T-helper 22 cell (primary cell): ENCODE measurements at places on chromosomes 5 and 9.

- DNase-seq: no peak
These were observed 968 bp upstream of the KDM3B start for GRCh38 chr5:138351517-138351916.

DNA sequence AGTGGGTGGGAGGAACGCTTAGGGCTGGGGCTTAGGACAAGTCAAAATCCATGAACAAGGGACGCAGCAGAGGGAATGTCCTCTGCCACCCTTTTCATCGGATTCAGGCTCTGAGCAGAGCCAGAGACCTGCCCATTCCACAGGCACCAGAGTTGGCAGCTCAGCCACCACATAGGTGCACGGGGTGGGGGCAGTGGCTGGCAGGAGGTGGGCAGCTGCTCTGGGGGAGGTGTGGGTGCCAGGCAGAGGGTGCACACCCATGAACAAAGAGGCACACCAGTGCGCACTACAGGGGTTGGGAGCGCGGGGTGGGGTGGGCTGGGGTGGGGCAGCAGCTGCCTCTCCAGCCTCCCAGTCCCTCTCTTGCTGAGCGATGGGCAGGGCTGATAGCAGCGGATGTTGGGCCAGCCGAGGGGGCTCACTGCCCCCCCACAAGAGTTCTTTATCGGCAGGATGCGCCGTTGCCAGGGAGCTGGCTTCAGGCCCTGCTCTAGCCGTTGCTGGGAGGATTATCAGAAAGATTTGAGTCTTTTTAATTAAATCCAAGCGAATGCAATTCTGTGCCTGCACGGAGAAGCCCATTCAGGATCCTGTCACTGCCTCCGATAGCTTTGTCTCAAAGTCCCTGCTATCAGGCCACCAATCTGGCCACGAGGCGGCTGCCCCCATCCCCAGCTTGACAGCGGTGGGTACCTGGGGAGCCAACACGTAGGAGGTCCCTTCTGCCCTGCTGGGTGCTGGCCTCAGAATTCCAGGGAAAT, 64.3 kb upstream of the LMX1B start:
- no peak for DNase-seq

- no peak for DNase-seq
These were observed 47.4 kb upstream of the FAM120AOS start for GRCh38 chr9:93500571-93501298.

- DNase-seq: no peak
These were observed 422.4 kb downstream of the IRX1 start for GRCh38 chr5:4018007-4018406.

DNA sequence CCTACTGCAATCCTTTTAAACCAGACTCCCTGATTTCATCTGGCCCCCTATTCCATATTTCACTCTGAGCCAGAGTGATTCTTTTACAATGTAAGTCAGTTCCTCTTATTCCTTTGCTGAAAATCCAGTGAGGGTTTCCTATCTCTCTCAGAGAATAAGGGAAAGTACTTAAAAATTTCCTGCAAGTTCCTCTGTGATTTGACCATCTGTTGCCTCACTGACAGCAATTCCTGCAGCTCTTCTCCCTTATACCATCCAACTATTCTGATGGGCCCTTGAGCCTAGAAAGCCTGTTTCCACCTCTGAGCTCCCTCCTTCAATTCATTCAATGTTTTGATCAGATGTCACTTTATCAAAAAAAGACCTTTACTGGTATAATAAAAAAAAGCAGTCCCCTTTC, 317.1 kb upstream of the CCNH start:
- DNase-seq: no peak

DNA sequence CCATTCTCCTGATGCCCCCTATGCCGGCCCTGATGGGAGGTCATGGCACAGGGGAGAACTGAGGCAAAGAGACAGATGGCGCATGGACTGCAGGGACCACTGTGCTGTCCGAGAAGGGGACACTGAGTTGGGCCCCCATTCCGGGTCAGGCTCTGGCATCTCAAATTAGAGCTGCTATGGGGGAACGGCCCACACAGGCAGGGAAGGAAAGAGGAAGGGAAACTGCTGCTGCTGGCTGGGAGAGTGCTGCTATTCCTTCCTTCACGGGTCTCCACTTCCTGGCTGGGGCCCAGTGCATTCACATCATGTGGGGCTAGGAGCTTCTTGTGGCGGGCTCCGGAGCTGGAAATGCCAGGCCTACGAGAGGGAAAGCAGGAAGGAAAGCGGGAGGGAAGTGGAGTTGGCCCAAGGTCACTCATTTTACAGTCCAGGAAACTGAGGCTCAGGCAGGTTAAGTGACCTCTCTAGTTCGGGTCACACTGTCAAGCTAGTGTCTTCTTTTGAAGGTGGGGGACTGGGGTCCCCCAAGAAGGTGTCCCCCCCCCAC, 1.3 kb upstream of the CARD19 start:
- no peak for DNase-seq

- no peak for DNase-seq
These were observed 145.5 kb downstream of the PAX5 start for GRCh38 chr9:36888551-36888950.

DNA sequence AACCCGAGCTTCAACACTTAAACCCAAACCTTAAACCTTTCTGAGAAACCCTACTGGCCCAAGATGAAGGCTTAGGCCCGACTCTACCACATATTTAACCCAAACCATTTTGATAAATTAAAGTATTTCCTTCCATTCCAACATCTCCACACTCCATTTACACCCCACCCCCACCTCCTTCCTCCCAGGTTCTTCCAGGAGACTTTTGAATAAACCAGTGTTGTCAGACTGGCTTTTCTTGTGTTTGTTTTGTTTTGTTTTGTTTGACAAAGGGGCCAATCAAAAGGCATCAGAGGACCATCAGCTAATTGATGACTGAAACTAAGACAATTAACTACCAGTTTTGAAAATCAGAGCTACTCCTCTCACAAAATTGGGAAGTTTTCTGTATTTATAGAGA, 4.6 kb upstream of the ZNF608 start:
- no peak for DNase-seq

- DNase-seq: no peak
These were observed 141.1 kb downstream of the CHSY3 start for GRCh38 chr5:130045334-130045733.

GRCh38 chr5:115193295-115193694, 23.6 kb upstream of the TRIM36 start:
- DNase-seq: no peak

- no peak for DNase-seq
These were observed 80.9 kb downstream of the MAP1B start for GRCh38 chr5:72188166-72188565.

- DNase-seq: no peak
These were observed 6.7 kb downstream of the TMEM8B start for GRCh38 chr9:35835766-35836165.

- DNase-seq: no peak
These were observed 654 bp downstream of the ADAMTS2 start for GRCh38 chr5:179344431-179345182.
